ENCODE measurements at places on chromosomes 13 and 19.

DNA sequence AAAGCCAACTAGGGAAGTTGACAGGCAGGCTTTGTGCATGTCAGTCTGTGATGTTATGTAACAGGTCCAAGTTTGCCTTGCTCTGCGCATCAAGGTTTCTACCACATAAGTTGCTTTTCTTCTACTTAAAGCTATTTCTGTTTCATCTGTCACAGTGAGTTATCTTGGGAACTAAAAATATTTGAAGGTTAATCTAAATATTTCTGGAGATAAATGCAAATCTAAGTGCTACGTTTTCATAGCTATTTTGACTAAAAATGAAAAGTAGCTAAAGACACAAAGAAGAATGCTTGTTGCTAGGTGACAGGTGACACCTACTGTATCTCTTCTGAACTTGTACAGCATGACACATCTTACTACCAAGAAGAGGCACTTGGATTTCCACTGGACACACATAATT lies 135.6 kb downstream of the KLF12 start:
- DNase-seq = no peak

DNA sequence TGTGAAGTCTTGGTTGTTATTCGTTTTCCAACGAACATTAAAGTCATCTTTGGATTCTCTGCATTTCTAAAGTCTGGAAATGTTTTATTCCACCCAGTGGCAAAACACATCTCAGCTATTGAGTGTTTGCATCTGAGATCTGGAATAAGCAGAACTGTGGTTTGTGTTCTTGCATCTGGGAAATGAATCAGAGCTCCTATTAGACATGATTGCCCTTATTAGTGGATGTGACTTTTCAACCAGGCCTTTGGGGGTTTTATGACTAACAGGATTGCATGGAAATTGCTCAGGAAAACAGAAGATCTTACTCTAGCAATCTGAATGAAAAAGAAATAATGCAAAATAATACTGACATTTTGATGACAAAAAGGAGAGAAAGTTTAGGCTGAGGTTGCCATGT lies 488.8 kb downstream of the IRS2 start:
- DNase-seq = no peak

DNA sequence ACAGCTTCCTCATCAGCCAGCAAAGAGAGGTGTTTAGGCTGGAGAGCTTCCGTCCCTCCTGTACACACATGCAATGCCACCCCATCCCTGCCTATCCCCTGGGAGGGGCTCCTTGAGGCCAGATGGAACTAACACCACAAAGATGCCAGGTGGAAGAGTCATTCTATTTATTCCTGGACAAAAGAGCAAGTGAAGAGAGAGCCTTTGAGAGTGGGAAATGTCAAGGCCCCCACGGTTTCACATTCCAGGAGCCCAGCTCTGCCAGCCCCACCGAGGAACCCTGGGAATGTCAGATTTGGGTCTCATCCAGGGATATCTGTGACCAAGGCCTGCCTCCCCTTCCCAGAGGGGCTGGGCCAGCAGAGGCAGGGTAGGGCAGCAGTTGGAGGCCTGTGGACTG lies 30.8 kb upstream of the IGFL1 start:
- DNase-seq = no peak

- DNase-seq = no peak
Observed at GRCh38 chr13:65911546-65912193, 1318.5 kb downstream of the PCDH9 start.

- no peak for DNase-seq
Observed at GRCh38 chr13:90757127-90757680, 590.3 kb upstream of the MIR17HG start.

DNA sequence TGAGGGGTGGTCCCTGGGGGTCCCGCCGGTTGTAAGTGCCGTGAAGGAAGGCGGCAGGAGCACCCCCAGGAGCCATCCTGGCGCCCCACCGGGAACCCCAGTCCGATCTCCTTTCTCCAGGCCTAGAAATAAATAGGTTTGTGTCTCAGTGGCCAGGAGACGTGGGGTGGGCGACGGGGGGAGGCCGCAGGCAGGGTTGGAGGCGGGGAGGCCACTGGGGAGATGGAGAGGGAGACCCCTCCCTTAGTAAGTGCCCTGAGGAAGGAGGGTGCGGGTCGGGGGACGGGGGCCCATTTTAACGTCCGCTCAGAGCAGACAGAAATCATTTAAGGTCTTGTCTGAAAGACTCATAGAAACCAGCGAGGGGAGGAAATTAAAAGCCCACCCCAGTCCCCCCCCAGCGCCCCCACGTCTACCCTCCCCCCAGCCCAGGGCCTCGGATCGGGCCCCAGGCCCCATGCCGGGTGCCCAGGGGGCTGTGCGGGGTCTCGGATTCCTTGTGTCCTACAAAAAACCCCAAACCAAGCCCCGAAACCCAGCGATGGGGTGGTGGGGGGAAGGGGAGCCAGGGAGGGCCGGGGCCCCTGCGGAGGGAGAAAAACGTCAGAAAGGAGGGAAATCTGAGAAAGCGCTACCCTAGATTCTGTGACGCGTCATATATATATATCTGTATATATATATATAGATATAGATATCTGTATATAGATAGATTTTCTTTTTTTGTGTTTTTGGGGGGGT lies 19.6 kb downstream of the ZBTB7A start:
- no peak for DNase-seq

DNA sequence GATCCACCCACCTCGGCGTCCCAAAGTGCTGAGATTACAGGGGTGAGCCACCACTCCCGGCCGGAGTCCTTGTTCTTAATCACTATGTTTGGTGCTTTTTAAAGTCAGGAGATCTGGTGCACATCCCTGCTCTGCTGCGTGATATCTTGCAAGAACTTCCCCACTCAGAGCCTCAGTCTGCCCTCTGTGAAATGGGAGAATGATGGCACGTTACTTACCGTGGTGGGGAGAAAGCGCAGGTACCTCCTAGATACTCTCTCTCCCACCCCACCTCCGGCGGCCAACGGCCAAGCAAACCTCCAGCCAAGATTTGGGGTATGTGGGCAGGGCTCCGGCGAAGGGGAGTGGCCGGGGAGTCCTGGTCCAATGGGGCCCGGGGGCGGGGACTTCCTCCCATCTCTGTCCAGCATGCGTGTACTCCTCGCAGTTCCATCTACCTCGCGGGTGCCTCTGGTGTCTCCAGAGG lies at the start of gene RYR1:
RYR1 (plus strand) TSS at position 424 of the 466 bp plus-strand sequence. CDS start 139 bp downstream, outside the sequence.
- no peak for DNase-seq

- no peak for DNase-seq
Observed at GRCh38 chr19:5719274-5719960, 529 bp downstream of the LONP1 start.

DNA sequence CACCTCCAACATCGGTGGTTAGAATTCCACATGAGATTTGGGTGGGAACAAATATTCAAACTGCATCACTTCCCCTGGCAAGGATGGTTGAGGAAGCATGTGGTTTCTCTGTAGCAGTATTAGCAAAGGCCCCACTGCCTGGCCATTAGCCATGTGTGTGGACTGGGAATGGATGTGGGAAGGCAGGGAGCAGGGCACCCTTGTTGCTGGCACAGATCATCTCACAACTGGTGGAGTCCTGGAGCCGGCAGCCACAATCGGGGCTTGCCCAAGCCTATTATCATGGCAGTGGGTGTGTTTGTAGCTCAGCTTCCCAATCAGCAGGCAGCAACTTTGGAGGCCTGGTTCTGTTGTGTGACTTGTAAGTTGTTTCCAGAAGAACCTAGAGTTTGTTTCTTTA lies 391.9 kb downstream of the DLEU7 start:
- DNase-seq = no peak

DNA sequence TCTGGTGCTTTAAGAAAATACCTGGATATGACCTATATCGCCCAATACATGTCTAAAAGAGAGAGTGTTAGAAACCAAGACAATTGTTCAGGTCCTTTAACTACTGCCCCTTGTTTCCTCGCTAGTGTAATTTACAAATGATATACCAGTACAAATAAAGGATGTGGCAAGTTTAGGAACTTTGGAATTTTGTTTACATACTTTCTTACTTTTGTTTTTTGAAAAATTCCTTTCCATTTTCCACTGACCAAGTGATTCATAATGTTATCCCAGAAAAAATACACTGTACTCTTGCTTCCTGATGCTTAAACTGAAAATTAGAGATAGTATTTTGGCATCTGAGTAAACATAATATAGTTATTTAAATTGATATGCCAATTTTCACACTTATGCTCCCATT lies 96.8 kb upstream of the CSNK1A1L start:
- no peak for DNase-seq

DNA sequence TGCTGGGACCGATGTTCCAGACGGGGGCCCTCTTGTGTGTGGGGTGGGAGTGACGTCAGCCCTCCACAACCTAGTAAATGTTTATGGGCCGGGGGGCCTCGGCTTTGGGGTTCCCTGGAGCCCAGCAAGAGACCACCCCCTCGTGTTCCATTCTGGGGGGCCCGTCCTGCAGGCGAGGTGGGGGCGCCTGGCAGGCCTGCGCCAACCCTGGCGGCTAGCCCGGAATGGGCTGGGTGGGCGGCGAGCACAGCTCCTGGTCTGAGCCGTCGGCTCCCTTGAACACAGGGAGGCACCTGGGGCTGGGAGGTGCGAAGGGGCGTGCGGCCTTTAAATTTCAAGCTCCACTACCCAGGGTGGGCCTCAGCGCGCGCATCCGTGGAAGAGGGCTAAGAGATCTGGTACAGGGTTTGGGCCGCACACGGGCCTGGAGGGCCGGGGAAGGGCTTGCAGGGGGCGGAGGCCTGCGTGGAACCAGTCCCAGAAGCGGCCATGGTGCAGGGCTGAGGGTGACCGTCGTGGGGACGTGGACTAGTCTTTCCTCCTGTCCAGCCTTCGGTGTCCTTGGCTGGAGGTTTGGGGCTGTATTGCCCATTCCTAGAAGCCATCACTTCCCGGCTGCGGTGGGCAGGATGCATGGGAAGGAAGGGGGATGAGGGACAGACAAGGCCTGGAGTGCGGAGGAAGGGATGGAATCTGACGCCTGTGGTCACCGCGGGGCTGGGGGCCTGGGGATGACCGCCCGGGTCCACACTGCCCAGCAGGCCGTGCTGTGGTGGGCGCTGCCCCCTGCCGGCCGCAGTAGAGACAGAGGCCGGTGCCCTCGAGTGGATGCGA lies 11.4 kb downstream of the NDUFA11 start:
- no peak for DNase-seq

DNA sequence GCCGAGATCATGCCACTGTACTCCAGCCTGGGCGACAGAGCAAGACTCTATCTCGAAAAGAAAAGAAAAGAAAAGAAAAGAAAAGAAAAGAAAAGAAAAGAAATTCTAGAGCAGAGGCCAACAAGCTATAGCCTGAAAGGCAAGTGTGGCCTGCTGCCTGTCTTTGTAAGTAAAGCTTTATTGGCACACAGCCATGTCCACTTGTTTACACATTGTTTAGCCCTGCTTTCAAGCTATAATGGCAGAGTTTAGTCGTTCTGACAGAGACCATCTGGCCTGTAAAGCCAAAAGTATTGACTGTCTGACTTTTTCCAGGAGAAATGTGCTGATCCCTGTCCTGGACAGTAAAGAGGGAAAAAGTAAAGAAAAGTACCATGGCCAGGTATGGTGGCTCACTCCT lies 18.3 kb downstream of the NWD1 start:
- DNase-seq = no peak

GRCh38 chr19:29988351-29988750 lies 46.3 kb downstream of the URI1 start:
- no peak for DNase-seq

DNA sequence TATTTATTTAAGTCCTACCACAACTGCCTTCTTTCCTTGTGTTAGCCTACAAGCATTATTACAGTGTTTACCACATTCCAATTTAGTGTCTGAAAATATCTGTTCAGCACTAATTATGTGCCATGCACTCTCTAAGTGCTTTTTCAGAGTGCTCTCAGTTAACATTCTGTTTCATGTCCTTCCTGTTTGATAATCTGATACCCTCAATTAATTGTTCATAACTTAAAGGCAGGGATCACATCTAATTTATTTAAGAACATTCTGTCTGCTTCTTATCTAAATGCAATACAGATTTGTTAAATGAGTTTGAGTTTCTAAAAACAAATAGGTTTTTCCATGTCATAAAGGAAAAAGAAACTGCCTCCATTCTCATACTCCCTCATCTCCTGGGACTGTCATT lies 649.6 kb upstream of the ATXN8OS start:
- DNase-seq = no peak

DNA sequence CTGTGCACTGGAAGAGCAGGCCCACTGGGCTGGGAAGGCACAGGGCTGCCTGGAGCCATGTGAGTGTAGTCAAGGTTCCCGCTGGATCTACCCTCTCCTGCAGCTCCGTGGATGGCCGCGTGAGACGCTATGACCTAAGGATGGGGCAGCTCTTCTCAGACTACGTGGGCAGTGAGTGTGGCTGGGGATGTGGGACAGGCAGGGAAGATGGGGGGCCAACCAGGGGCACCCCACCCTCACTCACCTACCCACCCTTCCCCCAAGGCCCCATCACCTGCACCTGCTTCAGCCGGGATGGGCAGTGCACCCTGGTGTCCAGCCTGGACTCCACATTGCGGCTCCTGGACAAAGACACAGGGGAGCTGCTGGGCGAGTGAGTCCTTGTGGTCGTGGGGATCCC lies 6.1 kb downstream of the WDR83 start:
- DNase-seq = no peak

DNA sequence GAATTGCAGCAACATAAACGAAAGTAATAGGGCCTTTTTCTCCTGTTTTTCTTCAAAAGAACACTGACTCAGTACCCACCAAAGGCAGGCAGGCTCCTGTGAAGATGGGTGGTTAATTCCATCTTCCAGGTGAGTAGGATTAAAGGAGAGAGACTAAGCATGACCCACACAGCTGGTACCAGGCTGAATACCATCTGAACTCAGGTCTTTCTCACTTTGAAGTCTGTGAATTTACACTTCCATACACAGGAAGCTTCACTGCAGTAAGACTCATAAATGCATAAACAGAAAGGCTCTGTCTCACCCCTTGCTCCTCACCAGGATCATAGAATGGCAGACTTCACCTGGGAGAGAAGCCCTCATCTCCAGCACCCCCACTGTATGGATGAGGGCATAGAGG lies 194.6 kb downstream of the KLF12 start:
- DNase-seq = no peak

DNA sequence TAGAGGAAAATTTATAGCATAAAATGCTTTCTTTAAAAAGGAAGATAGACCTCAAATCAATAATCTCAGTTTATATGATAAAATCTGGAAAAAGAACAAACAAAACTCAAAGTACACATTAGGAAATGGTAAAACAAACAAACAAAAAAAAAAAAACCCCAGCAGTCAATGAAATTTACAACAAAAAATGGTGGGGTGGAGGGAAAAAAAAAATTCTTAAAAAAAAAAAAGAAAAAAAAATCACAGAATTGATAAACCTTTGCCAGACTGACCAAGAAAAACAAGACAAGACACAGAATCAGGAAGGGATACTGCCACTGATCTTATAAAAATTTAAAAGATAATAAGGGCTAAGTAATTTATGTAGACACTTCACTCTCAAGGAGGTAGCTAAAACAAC lies 11.2 kb downstream of the TUBGCP3 start:
- DNase-seq = no peak

GRCh38 chr19:11191934-11192333 lies 5.4 kb downstream of the KANK2 start:
- no peak for DNase-seq

GRCh38 chr13:110419946-110420345 lies 112.9 kb downstream of the COL4A2 start:
- no peak for DNase-seq

Data from NT2/D1 (cell line).